Activated CD4-positive, alpha-beta T cell treated with anti-CD3 and anti-CD28 coated beads for 4 hours (primary cell): ENCODE measurements at places on chromosomes 5 and 9.

- DNase-seq, result no peak
These were observed 163.4 kb upstream of the CLINT1 start for GRCh38 chr5:158022393-158022792.

DNA sequence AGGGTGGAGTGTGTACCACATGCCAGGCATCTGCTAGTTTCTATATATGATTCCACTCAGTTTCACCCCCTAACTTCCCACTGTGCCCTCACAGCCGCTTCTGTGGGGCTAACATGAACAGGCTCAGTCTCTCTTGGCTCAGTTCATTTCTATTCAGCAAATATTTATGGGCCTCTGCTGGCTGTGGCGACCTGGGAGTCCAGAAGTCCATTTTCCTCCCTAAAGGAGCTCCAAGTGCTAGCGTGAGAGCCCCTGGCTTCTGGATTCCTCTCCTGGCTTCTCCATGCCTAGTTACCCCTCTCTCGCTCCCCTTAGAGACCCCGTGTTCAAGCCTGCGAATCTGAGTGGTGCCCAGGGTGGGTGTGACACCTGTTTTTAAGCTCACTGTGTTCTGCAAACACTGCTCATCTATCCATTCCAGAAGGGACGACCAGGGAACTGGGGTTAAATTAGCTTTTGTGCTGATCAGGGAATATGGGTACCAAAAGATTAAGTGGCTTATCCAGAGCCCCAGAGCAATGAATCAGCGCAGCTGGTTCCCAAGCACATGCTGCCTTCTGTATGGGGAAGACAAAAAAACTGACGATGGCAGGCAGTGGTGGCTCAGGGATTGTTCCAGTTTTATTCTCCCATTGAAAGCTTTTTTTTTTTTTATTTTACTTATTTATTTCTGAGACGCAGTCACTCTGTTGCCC lies 57.6 kb downstream of the HMCN2 start:
- no peak for DNase-seq

DNA sequence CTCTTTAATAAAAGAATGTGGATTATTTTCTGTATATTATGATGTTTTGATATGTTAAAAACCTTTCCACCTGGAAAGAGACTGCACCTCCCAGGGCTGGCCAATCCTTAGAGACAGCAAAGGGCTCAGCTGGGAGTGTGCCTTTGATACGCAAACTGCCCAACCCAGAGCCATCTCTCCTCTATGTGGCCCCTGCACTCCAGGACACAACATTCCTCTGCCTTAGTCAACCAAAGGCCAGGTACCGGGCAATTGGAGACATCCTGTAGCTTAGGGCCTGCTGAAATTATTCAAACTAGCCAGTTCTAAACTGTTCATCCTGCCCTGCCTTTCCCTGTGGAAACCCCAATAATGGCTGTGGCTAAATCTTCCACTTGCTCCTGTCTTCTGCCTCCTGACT lies 5.0 kb upstream of the HSPB3 start:
- no peak for DNase-seq

GRCh38 chr5:143801252-143801939 lies 10.6 kb upstream of the HMHB1 start:
- no peak for DNase-seq

GRCh38 chr5:72280581-72281069 lies 39.4 kb downstream of the MRPS27 start:
- DNase-seq, result no peak

GRCh38 chr5:76190356-76190755 lies 107.2 kb downstream of the SV2C start:
- DNase-seq, result no peak

- DNase-seq, result peak; percentile 17
These were observed 603.3 kb downstream of the KIF4B start for GRCh38 chr5:155616779-155617392.

- DNase-seq, result no peak
These were observed 231.6 kb upstream of the TNC start for GRCh38 chr9:115349542-115349941.

DNA sequence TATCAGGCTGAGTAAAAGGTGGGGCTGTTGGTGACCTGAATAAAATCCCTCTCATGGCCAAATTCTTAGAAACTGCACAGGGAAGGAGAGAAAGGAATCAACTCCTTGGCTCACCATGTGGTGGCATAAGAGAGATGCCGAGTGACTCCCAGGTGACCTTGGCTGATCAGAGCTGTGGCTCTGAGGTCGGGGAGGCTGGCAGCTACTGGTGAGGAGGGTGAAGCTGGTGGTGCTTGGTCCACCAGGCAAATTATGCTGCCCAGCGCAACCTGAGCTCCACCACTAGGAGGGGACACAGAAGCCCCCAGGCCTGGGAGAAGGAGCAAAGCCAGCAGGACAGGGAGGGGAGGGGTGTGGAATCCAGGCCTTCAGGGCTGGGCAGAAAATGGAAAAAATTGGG lies 111.2 kb upstream of the IL12B start:
- DNase-seq, result no peak

DNA sequence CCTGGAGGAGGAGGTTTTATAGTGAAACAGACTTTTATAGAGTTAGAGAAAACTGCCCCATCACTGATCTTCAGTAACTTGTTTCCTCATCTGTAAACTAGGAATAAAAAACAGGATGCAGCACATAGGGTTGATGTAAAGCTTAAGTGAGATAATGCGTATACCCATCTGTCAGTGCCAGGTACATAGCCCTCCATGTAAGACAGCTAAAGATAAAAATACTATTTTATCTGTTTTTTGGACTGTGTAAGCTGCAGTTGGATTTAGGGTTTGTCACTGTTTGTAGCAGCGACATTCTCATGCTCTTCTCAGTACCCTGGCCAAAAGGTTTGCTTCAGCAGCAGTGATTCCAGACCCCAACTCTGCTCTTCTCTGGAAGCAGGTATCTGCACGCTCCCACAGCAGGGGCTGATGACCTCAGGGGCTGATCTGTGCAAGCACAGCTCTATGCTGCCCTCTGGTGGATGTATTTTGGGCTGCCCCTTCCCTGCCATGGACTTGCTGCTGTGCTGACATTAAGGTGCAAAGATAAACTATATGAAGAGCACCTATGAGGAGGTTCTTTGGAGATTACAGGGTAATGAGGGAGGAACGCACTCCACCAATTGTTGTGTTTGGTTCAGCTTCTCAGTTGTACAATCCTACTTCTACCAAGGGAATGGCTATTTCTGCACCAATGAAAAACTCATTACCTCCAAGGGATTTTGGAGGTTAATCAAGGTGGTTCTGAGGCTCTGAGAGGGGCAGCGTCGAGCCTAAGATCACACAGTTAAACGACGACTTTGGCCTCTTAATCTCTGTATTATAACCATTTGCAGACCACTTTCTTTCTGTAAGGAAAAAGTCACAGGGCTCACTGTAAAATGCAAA lies 13.1 kb downstream of the HMHB1 start:
- DNase-seq, result peak; percentile 80

GRCh38 chr5:163506726-163507125 lies 1.3 kb downstream of the MAT2B start:
- no peak for DNase-seq

- no peak for DNase-seq
These were observed 70.2 kb downstream of the HTR4 start for GRCh38 chr5:148584103-148584502.
